ENCODE measurements at places on chromosomes 6 and 20.

DNA sequence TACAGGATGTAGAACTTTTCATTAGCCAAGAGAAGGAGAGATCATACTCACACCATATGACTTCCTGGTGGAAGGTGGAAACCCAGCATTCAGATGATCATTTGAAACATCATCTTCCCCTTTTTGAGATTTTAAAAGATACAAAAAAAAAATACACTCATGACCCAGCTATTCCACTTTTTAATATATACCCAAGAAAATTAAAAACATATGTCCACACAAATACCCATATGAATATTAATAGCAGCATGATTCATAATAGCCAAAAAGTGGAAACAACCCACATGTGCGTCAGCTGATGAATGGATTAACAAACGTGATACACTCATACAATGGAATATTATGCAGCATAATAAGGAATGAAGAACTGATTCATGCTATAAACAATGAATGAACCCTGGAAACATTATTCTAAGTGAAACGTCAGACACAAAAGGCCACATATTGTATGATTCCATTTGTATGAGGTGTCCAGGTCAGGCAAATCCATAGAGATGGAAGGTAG is 130.0 kb upstream of the SGK1 start:
- no peak for DNase-seq

DNA sequence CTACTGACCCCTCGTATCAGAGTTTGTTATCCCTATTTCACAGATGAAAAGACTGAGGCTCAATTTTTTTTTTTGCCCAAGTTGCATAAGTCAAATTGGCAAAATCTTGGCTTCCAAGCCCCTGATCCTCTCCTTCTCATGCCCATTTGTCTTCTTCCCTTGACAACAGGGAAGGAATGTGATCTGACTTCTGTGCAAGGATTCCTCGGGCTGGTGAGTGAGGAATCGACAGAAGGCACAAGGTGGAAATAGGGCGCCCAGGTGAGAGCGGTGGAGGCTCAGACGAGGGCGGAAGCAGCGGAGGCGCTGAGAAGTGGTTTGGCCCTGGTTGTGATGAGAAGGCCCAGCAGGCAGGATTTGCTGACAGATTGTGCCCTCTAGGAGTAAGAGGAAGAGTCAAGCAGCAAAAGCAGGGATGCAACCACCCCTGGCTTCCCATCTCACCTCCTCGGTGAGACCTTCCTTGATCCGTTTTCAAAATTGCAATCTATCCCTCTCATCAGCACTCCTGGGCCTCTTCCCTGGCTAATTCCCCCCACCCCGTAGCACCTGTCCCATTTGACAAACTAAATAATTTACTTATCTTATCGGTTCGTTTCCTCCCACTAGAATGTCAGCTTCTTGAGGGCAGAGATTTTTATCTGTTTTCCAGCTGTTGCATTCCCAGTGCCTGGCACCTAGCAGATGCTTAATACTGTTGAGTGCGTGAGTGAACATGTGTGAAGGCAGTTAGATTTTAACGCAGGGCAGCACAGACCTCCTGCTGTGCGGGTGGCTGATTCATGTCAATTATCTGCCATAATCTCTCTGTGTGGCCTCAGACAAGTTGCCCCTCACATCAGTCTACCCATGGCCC is 3.7 kb upstream of the SIRPA start:
- DNase-seq, result no peak

DNA sequence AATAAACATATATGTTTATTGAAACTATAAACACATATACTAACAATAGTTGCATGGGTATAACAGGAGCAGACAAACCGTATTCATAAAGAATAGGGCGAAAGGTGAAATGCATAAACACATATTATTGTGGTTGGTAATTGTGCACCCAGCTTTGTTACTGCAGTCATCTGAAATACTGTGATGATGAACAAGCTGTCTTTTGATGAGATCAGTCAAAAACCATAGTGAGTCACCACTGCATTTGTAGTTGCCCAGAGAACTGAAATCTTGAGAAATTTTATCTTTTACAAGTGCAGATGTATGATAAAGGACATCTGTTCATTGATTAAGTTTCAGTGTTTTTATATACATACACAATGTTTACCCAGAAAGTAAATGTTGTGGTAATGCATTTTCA is 133.7 kb downstream of the MYO6 start:
- no peak for DNase-seq

- DNase-seq, result no peak
Measured at GRCh38 chr6:37339741-37340638, 13.8 kb upstream of the RNF8 start.

GRCh38 chr20:56211051-56211450 is 37.5 kb upstream of the MC3R start:
- DNase-seq, result no peak

GRCh38 chr20:49501917-49502316 is 19.4 kb upstream of the KCNB1 start:
- no peak for DNase-seq

GRCh38 chr20:30949761-30950160 is 307.7 kb upstream of the DEFB115 start:
- DNase-seq, result no peak

DNA sequence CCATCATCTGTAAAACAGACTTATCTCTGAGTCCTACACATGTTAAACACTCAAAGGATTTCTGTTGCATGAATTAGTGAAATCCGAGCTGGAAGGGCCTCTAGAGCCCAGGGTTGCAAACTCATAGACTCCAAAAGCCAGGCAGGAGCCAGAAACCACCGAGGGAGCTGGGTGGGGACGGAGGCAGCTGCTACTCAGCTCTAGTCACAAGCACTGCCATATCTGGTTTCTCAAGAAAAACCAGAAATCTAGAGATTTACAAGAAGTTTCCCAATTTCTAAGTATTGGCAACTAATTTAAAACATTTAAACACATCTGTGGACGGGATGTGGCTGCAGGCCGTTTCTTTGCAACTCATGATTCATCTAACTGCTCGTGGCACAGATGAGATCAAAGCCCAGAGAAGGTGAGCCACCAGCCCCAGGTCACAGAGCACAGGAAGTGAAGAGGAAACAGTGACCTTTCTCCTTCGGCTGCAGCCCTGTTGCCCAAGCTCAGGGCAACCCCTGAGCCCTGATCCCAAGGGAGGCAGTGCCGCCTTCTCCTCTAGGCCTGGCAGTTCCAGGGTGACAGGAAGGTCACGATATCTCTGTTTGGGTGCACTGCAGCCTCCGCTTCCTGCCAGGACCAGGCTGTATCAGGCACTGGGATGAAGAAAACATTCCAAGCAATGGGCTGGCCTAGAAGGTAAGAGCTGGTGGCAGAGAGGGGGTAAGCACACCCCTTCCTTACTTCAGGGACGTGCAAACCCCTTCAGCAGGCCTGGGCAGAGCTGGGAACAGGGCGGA is 26.4 kb upstream of the PTGIS start:
- no peak for DNase-seq

DNA sequence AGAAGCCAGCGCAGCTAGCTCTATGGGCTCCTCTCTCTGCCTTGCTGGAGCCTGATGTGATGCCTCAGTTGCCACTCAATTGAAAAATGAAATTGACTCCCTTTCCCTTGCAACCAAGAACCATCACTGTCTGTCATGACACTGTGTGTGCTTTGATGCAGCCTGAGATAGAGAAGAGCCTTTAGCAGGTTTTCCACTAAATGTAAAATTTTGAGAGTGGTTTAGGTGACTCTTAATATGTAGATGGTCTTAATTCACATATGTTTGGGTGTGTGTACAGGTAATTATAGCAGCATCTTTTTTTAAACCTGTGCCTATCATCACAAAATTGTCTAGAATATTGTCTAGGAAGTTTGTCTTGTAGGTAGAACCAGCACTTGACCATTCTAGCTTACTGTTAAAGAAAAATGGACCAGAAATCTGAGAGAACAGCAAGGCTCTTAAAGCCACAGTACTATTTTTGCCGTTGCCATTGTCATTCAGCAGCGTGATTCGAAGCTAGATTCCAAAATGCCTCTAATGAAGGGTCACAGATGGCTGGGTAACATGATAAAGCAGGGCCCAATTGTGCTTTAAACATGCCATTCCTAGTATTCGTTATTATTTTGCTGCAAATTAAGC is 1.3 kb downstream of the ARFGEF3 start:
- DNase-seq, result no peak

GRCh38 chr6:138291036-138291848 is 73.0 kb upstream of the PBOV1 start:
- DNase-seq, result no peak

GRCh38 chr6:149166747-149167146 is 150.8 kb upstream of the TAB2 start:
- DNase-seq, result no peak

GRCh38 chr20:62609279-62609720 is 33.0 kb upstream of the SLCO4A1 start:
- DNase-seq, result no peak

DNA sequence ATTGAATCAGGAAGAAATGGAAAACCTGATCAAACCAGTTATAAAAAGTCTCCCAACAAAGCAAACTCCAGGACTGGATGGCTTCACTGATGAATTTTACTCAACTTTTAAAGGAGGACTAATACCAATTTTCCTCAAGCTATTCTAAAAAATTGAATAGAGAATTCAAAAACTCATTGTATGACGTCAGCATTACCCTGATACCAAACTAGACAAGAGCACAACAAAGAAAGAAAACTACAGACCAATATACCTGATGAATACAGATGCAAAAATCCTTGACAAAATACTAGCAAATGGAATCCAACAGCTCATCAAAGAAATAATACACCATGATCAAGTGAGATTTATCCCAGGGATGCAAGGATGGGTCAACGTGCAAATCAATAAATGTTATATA is 172.9 kb downstream of the FNDC1 start:
- DNase-seq, result no peak

- DNase-seq, result no peak
Measured at GRCh38 chr6:142009647-142010046, 123.1 kb upstream of the GJE1 start.

DNA sequence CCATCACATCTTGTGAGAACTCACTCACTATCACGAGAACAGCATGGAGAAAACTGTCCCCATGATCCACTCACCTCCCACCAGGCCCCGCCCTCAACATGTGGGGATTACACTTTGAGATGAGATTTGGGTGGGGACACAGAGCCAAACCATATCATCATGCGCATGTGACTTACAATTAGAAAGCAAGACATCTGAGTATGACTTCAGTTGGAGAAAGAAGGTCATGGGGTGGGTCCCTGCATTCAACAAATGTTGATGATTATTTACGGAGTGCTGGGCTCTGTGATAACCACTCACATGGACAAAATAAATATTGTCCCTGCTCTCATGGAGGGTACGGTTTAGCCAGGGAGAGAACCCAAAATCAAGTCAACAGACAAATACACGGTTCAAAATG is 37.9 kb downstream of the VSTM2L start:
- no peak for DNase-seq

- DNase-seq, result no peak
Measured at GRCh38 chr20:434221-434620, 26.1 kb downstream of the RBCK1 start.

DNA sequence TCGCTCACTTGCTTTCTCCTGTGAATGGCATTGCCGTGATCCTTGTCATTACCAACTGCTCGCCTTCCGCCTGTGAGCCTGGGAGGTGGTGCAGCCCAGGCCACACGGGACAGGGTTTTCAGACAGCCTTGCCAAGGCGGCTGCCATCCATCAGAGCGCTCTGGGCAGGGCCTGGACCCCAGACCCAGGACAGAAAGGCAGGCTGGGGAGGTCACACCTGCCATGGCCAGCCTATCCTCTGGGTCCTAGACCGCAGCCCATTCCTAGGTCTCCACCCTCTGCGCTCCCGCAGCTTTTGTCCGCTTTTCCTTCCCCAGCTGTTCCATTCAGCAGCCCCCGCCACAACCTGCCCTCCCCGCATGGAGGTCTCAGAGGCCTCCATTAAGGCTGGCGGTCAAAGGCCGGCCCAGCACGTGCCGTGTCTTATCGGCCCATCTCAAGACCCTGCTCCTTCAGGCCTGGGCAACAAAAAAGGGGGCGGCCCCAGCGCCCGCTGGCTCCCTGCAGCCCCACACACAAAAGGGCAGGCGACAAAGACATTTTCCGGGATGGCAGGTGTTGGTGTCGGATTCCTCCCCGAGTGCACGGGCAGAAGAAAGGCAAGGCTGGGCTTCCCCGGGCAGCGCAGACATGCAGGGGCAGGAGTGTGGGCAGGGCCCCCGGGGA is 28.1 kb downstream of the INSM1 start:
- DNase-seq, result no peak

DNA sequence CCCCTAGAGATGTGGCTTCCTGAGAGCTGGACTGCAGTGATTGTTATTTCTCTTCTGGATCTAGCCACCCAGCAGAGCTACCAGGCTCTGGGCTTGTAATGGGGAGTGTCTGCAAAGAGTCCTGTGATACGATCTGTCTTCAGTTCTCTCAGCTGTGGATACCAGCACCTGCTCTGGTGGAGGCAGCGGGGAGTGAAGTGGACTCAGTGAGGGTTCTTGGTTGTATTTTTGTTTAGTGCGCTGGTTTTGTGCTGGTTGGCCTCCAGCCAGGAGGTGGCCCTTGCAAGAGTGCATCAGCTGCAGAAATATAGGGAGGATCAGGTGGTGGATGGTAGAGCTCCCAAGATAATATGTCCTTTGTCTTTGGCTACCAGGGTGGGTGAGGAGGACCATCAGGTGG is 33.7 kb downstream of the PAX1 start:
- DNase-seq, result no peak

DNA sequence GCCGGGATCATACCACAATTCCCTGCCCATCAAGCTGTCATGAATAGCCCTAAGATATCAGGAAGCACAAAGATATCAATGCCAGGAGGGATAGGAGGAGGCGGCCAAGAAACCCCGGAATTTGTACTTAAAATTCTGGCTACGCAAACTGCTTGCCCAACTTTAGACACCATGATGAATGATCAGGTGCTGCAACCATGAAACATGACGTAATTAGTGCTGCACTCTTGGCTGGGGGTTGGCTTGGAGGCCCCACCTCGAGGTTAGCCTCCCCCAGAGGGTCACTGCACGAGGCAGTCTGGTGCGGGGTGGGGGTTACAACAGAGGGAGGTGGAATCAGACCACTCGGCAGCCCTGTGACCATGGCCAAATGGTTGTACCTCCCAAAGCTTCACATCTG is 8.9 kb downstream of the SIRPA start:
- DNase-seq, result no peak

- DNase-seq, result no peak
Measured at GRCh38 chr6:20875369-20875963, 341.2 kb downstream of the CDKAL1 start.

- DNase-seq, result no peak
Measured at GRCh38 chr6:133247581-133247980, 6.4 kb downstream of the EYA4 start.

DNA sequence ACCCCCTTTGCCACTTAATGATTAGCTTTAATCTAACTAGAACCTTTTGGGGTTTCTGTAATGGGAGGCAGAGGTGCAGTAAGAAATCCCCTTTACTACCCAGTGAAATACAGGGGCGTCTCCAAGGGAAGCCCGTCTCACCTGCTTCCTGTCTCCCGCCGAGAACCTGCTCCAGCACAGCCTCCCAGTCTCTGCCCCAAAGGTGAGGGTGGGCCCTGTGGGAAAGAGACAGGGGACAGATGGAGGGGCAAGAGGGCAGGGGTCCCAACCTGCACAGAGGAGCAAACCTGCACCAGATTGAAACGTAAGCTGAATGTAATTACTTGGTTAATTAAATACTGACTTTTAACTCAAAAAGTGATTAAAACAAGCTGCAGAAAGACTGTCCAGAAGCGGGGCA is 474.2 kb upstream of the SULF2 start:
- no peak for DNase-seq
